Gastrocnemius medialis (tissue), 4 donors: ENCODE measurements at places on chromosomes 7 and 10. TPM values are rescaled to one million over a fixed set of nuclear protein-coding genes. Genes with fewer than 3 reads are reported as not detected.

FOXP2 gene
- 7.2 TPM for total RNA-seq

HOXA1 gene
- not detected for total RNA-seq

MMRN2 gene
- 34.8 TPM for total RNA-seq

DNA sequence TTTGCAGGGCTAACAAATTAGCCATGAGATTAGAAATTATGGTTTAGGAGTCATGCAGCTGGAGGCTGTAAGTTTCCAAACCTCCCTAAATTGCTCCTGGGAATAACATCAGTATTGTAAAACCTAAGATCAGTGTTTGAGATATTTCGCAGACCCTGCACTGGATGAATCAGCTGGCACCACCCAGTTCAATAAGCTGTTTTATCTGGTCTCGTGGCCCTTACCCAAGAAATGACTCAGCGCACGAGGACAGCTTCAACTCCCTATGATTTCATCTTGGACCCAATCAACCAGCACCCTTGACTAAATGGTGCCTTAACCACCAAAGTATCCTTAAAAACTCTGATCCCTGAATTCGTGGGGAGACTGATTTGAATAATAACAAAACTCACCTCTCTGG, 482.0 kb upstream of the PCDH15 start:
- DNase-seq, result no peak

DNA sequence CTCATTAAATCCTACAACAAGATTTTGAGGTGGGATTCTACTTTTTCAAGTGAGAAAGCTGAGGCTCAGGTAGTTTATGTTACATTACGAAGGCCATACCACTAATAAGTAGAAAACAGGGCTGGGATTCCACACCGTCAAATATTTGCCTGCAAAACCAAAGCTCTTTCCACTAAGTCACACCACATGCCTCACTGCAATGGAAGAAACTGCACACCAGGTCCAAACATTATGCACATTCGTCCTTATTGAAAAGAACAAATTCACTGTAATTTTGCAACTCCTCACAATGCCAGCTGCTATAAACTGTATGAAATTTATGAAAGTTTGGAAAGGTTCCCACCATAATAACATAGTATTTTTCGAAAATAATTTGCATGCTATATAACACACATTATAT, 66.5 kb downstream of the DGKB start:
- no peak for DNase-seq

CYREN gene
- 13.8 TPM for total RNA-seq

FAM25G gene
- not detected for total RNA-seq

- no peak for DNase-seq
Measured at GRCh38 chr10:13857451-13857850, 270.7 kb downstream of the PRPF18 start.

- no peak for DNase-seq
Measured at GRCh38 chr7:93258661-93259060, 26.5 kb downstream of the VPS50 start.

GRCh38 chr7:94129443-94130140, 125.4 kb upstream of the BET1 start:
- no peak for DNase-seq

DNA sequence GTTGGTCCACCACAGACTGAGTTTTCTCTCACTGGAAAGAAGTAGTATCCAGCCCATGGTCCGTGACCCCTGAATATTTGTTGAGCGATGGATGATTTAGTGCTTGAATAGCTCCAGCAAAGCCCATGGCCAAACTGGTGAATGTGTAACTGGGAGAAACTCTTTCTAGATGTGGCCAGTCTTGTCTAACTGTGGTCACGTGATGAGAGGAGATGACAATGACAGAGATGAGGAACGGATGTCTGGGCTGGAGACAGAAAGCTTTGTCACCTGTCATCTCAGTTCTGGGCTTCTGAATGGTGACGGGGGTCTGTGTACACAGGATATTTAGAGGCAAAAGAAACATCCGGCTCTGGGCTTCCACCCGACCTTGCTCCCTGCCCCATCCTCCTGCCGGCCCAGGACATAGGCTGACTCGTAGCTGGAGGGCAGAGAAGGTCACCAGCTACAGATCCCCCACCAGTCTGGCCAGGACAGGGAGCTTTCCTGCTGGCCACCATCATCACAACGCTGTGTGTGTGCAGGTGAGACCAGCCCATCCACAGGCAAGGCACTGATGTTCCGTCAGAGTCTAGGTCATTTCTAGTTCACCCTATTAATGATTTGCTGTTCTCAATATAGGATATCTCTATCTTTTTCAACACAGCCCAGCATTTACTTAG, 152.5 kb upstream of the TNS3 start:
- no peak for DNase-seq

DNA sequence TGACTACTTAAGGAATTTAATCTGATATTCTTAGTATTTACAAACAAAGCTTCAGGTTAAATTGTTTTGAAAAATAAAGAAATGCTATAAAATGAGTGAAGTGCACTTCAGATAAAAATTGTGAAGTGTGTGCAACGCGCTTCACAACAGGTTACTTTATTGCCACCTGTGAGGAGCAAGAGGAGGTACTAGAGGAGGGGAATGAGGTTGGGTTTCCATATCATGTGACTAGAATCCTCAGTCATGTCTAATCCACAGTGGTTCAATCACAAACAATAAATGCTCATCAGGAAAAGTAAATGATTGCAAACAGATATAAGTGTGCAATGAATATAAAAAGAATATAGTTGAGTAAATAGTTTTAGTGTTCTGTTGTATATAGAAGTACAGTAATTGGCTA, 34.5 kb upstream of the CD36 start:
- no peak for DNase-seq

MALRD1 gene
- not detected for total RNA-seq

- DNase-seq, result no peak
Measured at GRCh38 chr10:132946311-132946710, 3.9 kb upstream of the CFAP46 start.

STOX1 gene
- 0.73 TPM for total RNA-seq

MTERF1 gene
- 5.5 TPM for total RNA-seq

DNA sequence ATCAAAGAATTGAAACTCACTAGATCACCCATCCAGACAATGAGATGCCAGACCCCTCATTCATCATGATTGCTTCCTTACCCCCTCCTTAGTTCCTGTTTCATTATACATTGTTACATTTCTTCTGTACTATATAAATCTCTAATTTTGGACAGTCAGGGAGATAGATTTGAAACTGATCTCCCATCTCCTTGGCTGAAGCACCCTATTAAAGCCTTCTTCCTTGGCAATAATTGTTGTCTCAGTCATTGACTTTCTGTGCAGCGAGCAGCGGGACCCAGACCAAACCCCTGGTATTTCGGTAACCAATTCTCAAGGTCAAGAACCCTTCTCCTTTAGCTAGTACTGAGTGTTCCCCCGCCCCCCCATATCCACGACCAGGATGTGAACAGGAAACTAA, 100.2 kb downstream of the ABLIM1 start:
- DNase-seq, result no peak

DNA sequence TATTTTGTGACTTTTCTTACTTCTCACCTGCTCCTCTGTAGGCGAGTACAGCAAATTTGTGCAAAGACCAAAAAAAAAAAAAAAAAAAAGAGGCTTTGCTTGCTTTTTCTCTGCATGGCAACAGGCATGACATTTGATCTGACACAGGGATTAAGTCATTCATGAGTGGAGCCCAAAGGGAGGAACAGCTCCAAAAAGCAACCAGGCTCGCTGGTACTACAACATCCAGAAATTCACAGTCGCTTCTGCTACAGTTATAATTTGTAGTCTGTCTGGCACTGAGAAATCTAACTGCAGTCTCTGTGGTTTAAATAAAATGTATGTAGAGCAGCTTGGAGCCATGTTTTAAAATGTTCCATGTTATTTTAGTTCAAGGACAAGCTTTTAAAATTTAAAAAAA, 31.7 kb downstream of the MKX start:
- DNase-seq, result no peak

GRCh38 chr7:25168145-25168544, 43.1 kb upstream of the CYCS start:
- DNase-seq, result no peak

BICC1 gene
- 4.7 TPM for total RNA-seq

NUTM2E gene
- total RNA-seq, result not detected
